ENCODE measurements at places on chromosomes 2 and 18. TPM values are rescaled to one million over a fixed set of nuclear protein-coding genes. Genes with fewer than 3 reads are reported as not detected.

DNA sequence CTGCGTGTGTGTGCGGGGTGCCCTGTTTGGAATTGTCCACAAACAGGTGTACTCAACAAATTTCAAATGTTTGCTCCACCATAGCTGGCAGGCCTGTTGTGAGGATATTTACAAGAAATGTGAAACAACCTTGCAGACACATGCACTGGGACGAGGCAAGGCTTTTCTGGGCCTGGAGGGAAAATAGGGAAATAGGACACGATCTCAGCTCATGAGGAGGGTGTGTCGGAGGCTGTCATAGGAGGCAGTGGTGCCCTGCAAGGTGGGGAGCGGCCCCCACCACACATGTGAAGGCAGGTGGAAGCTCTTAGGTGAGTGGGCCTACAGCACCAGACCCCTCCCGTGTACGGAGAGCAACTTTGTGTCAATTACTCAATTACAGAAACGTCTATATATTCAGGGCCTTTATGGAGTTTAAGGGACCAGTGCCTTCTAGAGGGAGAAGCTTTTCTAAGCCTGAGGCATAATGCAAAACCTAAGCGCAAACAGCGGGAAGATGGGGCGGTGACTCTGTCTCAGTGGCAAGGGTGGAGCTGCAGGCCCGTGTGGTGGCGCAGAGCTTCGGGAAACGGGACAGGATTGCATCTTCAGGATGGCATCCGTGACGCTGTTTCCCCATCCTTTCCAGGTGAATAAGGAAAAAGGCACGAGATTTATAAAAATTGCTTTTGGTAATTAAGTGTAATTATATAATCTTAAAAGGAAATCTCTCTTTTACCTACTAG is 48.0 kb downstream of the RNF144A start:
- DNase-seq: no peak

GRCh38 chr2:219967247-219968245 is 340.1 kb downstream of the SLC4A3 start:
- DNase-seq: no peak

Gene ESPNL
- 0.35 TPM for total RNA-seq

GRCh38 chr2:86064006-86064405 is 41.7 kb downstream of the POLR1A start:
- no peak for DNase-seq

DNA sequence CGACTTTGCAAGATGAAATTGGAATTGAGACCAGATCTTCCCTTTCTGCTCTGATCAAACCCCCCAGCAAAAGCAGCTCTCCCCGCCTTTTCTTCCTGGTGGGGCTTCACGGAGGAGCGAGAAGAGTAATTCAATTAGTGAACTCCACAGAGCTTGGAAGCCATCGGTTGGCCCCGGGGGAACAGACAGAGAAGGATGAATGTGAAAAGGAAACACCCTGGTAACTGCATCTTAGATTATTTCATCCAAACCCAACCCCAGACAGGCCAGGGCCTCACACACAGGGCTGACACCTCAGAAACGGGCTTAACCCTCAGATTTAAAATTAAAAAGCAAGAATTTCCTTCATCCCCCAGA is 18.3 kb downstream of the SMAD7 start:
- DNase-seq: no peak

DNA sequence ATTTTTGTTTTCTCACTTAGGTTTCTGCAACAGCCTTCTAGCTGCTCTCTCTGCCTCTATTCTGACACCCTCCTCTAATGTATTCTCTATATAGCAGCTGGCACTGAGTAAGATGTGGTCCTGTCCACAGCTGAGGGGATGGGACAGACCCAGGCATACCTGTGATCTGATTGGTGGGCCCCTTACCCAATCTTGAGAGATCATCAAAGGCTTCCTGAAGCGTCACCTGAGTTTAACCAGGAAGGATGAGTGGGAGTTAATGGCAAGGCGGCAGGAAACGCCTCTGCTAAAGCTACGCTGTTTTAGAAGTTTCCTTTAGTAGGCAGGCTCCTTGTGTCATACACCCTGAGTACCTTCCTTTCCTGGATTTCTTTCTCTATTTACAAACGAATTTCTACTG is 5.7 kb upstream of the TET3 start:
- DNase-seq: no peak

- no peak for DNase-seq
These were observed 17.8 kb downstream of the OTOF start for GRCh38 chr2:26459991-26460612.

GRCh38 chr2:109021895-109022300 is 32.9 kb upstream of the EDAR start:
- no peak for DNase-seq

Gene IRS1
- total RNA-seq: 23.1 TPM

GRCh38 chr2:240328526-240328925 is 106.9 kb upstream of the GPC1 start:
- DNase-seq: no peak

DNA sequence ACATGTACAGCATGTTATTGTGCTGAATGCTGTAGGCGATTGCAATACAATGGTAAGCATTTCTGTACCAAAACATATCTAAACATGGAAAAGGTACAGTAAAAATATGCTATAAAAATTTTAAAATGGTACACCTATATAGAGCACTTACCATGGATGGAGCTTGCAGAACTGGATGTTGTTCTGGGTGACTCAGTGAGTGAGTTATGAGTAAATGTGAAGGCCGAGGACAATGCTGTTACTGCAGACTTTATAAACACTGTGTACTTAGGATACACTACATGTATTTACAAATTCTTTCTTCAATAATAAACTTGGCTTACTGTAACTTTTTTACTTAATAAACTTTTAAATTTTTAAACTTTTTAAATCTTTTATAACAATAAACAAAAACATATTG is 473.4 kb upstream of the UBE2E3 start:
- DNase-seq: no peak

DNA sequence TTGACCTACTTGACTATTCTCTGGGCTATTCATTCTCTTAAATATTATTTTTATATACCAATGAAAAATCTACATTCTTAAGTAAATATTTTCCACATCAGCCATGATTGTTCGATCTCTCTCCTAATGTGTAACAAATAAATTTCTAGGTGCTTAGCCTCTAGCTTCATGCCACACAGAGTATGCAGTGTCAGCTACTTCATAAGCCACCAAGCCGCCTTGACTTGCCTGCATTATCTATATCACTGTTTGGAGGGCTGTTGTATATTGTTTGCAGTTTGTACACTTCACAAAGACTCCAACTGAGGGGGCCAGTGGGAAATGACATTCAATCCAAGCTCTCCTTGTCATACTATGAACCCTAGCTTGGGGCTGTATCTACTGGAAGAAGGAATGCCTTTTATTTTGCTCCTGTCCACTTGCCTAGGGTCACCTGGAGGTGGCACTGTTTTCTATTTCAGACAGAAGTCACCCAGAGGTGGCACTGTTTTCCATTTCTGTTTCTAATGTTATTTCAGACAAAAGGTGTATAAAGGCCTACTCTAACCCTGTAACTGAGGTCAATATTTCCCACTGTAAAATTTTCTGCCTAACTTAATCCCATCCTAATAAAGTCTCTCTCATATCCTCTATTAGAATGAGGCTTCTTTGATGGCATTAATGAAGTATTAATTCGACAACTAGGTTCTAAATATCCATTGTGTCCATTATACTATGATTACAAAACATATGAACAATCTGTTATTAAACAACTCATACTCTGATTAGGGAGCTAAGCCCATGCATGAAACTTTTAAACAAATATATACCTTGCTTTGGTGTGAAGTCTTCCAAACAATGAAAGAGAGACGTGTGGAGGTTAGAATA is 36.4 kb downstream of the COL5A2 start:
- DNase-seq: no peak

Gene TMX3
- 41.3 TPM for total RNA-seq

DNA sequence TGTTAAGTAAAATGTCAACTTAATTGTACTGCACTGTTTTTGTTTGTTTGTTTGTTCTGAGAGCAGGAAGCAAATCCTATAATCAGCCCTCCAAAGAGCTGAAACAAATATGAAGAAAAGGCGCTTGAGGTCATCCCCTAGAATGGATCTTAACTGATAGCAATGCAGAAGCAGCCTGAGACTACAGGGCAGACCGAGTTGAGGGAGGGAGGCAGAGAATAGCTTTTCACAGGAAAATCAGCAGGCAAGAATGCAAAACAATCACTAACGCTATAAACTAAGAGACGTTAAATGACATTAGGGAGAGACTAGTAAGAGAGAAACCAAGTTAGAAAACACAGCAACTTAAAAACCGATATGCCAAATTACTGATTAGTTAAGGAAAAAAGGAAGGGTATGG is 37.2 kb downstream of the GALNT1 start:
- no peak for DNase-seq

DNA sequence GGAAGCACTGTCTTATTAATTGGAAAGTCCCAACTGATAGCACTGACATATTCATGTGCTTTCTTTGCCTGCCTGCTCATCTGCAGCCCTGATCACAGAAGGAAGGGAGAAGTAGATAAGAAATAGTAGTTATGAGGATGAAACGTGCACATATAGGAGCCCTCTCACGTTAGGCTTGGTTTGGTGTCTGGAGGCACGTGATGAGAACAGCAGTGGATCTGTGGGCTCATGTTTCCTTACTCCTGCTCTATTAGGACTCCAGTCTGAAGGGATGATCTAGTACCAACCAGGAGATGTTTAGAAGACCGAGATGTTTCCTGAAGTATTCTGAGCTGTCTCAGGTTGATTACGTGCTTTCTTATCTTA is 84.9 kb downstream of the MAP4K4 start:
- no peak for DNase-seq
